CD4-positive, alpha-beta T cell treated with Interleukin-1 beta for 1 hour (primary cell): ENCODE measurements at places on chromosomes 16 and 17.

- DNase-seq, result no peak
Measured at GRCh38 chr16:52501746-52502145, 45.2 kb downstream of the TOX3 start.

DNA sequence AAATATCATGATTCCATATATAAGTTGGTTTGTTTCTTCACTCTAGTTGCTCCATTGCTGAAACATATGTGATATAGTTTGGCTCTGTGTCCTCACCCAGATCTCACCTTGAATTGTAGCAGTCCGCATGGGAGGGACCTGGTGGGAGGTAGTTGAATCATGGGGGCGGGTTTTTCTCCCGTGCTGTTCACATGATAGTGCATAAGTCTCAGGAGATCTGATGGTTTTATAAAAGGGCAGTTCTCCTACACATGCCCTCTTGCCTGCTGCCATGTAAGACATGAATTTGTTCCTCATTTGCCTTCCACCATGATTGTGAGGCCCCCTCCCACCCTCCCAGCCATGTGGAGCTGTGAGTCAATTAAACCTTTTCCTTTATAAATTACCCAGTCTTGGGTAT lies 915.5 kb downstream of the KCNJ2 start:
- no peak for DNase-seq

DNA sequence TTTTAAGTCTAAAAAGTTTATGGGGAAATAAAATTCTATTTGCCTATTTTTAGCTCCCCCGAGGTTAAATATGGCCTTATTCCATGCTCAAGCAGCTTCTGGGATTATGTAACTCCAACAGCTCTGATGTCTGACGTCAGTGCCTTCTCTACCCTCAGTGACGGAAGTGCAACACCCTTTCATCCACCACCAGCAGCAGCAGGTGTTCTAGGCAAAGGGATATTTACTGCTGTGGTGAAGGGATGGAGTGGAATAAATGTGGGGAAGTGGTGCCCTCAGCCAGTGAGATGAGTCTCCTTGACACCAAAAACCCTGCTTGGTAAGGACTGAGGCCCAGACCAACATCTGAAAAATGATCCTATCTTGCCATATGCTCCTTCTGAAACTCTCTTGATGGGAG lies 247.4 kb downstream of the SHISA9 start:
- DNase-seq, result no peak

DNA sequence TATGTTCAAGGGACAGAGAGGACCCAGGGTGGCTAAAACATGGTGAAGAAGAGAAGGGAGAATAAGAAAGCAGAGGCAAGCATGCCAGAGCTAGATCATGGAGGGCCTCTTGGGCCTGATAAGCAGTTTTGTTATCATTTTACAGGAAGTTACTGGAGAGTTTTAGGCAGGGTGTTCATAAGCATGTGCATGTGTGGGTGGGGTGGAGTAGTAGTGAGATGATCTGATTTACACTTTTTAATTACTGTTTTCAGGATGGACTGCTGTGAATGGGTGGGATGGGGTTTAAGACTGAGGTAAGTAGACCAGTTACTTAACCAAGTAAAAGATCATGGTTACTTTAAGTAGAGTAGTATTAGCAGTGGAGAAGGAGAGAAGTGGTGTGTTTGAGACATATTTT lies 173.6 kb downstream of the PHKB start:
- DNase-seq, result no peak

DNA sequence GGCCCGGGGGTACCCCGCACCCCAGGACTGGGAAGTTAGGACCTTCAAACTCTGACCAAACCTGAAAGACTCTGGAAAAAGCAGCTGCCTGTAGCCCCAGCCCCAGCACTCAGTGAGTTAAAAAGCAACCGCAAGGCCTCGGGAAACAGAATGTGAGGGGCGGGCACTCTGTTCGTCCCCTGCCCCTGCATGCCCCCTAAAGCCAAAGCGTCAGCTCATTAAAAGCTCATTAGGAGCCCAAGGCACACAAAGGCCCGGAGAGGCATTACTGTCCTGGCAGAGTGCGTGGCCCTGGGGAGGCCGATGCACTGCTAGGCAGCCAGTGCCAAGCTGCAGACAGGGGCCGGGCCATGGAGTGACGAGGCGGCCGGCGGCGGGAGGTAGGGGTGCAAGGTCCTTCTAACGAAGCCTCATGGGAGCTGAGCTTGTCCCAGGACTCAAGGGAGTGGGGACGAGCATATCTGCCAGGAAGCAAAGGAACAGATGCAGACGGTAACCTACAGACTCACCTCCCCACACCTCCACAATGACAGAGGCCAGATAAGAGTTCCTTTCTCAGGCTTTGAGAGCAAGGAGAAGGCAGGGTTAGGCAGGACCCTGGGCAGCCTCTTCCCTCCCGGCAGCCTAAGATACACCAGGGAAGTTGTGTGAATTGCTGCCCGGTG lies 116.8 kb downstream of the ENGASE start:
- no peak for DNase-seq

GRCh38 chr17:48439875-48440505 lies 10.0 kb upstream of the SKAP1 start:
- DNase-seq, result peak; percentile 70

DNA sequence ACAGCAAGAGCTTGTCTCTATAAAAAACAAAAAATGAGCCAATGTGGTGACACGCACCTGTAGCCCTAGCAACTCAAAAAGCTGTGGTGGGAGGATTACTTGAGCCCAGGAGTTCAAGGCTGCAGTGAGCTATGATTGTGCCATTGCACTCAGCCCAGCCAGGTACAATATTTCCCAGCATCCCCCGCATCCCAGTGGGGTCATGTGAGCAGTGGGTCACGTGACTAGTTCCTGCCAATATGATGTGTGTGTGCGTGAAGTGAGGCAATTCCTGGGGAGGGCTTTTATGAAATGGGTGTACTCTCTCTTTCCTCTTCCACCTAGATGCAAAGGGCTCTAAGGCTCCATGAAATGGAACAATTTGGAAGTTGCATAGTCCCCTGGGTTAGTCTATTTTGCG lies 81.3 kb downstream of the GSG1L start:
- no peak for DNase-seq
